ENCODE measurements at places on chromosomes 1 and 21.

GRCh38 chr1:93605812-93606512 is 75.7 kb downstream of the BCAR3 start:
- no peak for DNase-seq

- DNase-seq = no peak
Observed at GRCh38 chr21:22710721-22711120, 1712.5 kb downstream of the NCAM2 start.

GRCh38 chr1:105608713-105609112 is 1447.8 kb upstream of the PRMT6 start:
- DNase-seq = no peak

DNA sequence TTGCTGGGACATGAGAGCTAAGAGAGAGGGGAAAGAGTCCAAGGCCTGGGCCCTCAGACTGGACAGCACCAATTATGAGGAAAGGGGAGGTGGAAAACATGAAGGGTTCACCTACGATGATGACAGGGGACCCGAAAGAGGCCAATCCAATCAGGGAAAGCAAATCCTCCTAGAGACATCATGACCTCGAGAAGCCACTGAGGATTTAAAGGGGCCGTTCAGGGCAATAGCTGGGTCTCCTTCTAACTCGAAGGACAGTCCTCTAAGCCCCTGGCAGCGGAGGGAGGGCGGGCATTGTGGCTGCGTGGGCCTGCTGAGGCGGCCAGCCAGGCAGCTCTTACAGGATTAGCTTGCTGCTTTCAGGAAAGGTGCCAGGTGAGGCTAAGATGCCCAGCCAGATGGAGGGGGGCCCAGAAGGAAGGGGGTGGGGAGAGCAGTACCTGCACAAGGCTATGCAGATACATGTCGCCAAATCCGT is 7.4 kb downstream of the MEF2D start:
- no peak for DNase-seq

GRCh38 chr1:93729906-93730305 is 48.3 kb upstream of the BCAR3 start:
- DNase-seq = no peak

Data from T1000 (cell line).